ENCODE measurements at places on chromosomes 12 and 14.

DNA sequence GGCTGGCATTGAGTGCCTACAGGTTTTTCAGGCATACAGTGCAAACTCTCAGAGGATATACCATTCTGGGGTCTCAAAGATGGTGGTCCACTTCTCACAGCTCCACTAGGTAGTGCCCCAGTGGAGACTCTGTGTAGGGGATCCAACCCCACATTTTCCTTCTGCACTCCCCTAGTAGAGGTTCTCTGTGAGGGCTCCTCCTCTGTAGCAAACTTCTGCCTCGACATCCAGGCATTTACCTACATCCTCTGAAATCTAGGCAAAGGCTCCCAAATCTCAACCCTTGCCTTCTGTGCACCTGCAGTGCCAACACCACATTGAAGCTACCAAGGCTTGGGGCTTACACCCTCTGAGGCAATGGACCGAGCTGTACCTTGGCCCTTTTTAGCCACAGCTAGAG lies 179.2 kb downstream of the CCDC91 start:
- no peak for DNase-seq

- DNase-seq: no peak
Observed at GRCh38 chr12:98840325-98840724, 195.2 kb downstream of the APAF1 start.

DNA sequence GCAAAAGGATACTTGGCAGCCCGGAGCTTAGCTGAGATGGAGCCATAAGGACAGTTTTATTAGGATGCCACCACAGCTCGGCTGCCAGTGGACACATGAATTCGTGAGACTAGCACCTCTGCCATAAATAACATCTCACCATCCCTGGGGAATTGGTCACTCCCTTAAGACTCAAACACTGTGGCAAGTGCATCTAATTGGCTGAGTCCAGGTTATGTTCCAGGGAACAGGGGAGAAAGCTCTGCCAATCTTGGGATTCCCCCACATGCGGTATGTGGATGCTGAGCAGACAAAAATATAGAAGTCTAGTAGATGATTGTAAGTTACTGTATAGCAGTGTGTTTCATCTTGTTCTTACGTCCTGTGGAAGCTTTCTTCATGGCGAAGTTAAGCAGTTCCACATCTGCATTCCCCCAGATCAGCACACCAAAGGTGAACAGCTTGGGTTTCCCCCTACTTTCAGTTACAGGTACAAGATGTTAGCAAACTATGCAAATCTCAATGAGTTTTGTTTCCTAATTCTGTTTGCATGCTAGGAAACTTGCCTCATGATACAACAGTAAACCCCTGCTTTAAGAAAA lies 131.1 kb downstream of the ETV6 start:
- DNase-seq: no peak

- no peak for DNase-seq
Observed at GRCh38 chr12:102971227-102971626, 13.8 kb downstream of the ASCL1 start.

DNA sequence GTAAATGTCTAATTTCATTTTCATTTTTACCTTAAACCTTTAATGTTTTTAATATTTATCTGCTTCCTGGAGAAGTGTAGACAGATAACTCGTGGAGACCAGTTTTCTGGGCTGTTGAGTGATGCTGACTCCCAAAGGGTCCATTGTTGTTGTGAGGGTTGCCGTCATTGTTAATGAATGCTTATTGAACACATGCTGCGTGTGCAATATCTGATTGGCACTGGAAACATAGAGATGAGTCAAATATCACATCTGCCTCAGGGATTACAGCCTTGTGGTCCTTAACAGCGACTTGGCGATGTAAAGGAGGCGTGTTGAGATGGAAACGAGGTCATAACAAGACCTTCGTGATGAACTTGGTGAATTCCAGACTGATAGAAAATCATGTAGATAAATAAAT lies 85.9 kb downstream of the FBXW8 start:
- DNase-seq: no peak

DNA sequence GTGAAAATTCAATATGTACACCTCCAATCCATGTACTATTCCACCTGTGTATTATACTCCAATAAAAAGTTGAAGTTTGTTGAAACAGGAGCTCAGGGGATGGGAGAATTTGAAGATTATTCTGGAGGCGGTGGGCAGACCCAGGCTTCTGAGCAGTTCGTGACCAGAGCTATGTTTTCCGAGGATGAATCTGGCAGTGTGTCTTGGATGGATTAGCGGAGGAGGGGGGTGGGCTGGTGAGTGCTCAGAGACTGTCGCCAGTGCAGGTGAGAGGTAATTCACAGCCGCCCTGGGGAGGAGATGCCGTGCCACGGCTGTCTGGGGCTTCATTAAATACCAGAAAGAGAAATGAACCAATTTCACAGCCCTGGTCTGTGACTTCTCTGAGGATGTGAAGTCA lies 283.0 kb upstream of the RTL1 start:
- no peak for DNase-seq

- DNase-seq: no peak
Observed at GRCh38 chr12:13307143-13307816, 110.8 kb downstream of the EMP1 start.

DNA sequence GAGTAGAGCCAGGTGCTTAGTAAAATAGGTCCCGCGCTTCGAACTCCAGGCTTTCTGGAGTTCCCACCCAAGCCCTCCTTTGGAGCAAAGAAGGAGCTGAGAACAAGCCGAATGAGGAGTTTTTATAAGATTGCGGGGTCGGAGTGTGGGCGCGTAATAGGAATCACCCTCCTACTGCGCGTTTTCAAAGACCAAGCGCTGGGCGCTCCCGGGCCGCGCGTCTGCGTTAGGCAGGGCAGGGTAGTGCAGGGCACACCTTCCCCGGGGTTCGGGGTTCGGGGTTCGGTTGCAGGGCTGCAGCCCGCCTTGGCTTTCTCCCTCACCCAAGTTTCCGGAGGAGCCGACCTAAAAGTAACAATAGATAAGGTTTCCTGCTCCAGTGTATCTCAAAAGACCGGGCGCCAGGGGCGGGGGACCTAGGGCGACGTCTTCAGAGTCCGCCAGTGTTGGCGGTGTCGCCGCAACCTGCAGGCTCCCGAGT lies 3.6 kb downstream of the SSTR1 start:
- DNase-seq: no peak

DNA sequence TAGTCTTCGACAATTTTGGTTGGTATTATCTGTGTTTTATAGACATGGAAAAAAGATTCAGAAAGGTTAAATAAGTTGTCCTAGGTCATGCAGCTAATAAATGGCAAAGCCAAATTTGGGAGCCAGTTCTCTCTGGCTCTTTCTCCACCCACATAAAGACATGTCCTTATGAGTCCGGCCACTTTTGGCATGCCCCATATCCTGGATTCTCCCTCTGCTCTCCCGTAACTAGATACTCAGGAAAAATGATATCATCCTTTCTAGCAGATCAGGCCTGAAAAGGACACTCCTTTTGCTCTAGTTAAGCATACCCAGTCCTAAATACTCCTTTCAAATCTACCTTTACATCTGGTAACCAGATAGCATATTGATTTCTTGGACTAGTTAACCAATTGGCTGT lies 64.4 kb downstream of the TTLL5 start:
- DNase-seq: no peak

GRCh38 chr12:26692407-26692806 lies 140.6 kb downstream of the ITPR2 start:
- DNase-seq: no peak

DNA sequence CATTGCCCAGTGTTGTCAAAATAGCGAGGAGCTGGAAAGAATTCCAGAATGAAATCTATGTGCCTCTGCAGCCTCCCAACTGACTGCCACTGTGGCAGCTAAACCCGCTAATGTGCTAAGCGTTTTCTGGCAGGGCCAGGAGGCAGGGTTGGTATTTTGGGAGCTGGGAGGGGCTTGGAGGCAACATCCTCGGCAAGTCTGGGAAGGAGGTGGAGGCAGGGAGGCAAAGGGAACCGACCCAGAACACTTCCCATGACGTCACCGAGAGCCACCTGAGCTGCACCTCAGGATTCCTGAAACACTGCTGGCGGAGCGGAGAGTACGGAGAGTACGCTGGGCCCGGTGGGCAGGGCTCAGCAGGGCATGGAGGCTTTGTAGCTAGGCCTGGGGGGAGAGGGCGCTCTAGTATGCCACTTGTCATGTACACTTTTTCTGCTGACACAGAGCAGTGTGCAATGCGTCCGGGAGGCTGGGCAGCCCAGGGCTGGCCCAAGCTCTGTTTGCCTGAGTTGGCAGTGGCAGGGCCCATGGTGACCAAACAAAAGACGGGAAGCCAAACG lies 81.5 kb downstream of the DPF3 start:
- DNase-seq: no peak

DNA sequence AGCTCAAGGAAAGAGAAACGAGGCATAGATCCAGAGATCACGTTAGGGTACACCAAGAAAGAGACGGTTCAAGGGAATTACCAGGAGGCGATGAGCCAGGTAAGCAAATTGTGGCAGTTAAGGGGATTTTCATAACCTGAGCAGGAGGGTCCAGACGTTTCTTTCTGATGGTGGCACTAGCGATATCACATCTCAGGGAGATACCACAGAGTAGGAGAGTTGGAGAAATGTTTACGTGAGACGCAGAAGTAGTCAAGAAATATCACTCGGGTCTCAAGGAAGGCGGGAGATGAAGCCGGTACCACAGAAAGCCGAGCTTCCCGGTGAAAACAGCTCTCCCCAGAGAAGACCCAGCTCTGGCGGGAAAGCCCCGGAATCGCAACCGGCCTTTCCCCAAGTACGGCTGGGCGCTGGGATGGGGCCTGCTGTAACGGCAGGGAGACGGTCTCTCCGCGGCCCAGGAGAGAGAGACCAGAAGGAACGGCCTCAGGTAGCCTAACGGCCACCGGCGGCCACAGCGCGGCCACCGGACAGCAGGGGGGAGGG lies 485 bp downstream of the SENP1 start:
- DNase-seq: no peak

DNA sequence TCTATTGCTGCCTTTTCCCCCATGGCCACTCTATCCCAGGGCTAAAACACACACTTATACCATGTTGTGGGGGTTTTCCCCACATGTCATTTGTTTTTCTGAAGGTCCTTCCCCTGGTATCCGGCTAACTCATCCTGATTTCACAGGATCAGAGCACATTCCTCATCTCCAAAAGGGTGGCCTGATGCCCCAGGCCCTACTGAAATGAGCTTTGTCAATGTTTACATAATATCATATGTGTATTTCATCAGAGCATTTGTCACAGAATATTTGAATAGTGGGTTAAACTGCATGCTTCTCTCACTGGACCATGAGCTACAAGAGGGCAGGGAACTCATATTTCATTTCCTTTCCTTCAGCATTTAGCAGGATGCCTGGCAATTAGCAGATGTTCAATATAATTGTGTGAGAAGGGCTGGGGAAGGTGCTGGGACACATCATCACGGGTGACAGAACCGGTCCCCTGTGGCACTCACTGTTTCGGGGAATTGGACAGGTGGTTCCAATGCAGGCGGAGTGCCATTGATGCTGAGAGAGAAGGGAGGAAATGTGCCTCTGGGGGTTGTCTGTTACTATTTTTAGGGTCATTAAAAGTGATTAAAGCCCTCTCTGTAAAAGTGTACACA lies 26.8 kb downstream of the EMP1 start:
- no peak for DNase-seq

DNA sequence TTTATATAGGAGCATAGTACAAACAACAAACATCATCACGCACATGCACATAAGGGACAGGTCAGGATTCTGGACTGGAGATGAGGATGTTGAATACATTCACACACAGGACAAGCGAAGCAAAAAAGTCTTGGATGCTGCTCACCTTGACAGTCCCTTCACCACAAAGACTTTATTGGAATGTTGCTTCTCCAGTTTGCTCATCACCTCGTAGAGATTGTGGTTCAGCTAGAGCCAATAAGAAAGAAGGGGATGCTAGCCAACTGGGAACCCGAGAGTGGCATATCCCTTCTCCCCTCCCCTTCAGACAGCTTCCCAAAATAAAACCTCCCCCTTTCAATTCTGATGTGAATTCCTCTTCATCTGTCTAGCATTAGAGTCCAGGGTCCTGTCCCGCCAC lies 25.4 kb upstream of the SMAGP start:
- no peak for DNase-seq

DNA sequence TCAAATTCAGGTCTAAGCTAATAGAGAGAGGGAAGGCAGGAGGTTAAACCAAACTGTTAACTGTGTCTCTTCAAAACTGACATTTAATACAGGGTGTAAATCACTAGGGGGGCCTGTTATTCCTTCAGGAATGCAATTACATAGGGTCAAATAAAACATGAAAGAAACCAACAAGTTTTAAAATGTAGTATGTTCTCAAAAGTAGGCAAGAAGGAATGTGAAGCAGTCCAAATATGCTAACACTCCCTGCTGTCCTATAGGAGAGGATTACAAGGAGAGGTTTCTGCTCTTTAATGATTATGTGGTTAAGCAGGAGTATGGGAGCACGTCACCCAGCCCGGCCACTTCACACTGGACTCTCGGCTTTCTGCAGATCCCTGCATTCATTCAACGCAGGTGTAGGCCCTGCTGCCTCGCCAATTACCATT lies 42.5 kb upstream of the BMP4 start:
- no peak for DNase-seq

- DNase-seq: no peak
Observed at GRCh38 chr12:126899926-126900792, 1366.8 kb upstream of the TMEM132C start.

GRCh38 chr14:99322731-99323599 lies 51.0 kb upstream of the BCL11B start:
- DNase-seq: no peak

- no peak for DNase-seq
Observed at GRCh38 chr14:102230481-102231210, 74.3 kb downstream of the MOK start.

- DNase-seq: no peak
Observed at GRCh38 chr12:593396-594270, 69.6 kb downstream of the NINJ2 start.

DNA sequence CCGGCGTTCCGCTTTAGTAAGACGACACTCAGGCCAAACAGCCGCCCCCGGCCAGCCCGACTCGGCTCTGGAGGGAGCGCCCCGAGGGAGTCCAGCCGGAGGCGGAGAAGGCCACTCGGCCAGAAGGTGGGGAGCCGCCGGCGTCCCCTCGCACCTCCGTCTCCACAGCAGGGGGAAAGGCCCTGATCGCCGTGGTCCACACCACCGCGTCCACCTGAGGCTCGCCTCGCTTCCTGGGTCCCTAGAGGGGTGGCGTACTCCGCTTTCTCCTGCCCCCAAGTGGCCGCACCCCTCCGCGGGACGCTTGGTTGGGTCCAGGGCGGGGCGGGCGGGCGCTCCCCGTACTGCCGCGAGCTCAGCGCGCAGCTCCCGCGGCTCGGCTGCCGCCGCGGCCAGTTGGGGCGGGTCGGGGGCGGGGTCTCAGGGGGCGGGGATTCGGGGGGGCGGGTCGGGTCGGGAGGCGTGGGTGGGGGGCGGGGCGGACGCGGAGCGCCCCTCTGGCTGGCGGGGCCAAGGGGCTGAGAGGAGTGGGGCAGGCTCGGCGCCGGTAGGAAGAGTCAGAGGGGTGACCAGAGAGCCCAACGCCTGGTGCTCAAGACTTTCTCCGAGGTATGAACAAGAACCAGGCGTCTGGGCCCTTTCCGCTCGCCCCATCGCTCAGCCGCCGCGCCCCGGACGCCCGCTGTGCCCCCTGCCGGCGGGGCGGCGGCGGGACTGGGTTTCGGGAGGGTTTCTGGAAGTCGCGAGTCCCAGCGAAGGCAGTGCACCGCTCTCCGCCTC lies at the start of gene FRMD6:
FRMD6 (plus strand) TSS at position 523 of the 780 bp plus-strand sequence. CDS start 37,927 bp downstream, outside the sequence.
- peak; percentile 54 for DNase-seq

GRCh38 chr12:120534703-120535655 lies 823 bp downstream of the RNF10 start:
- no peak for DNase-seq
